ENCODE measurements at places on chromosomes 1 and 21.
A peak's percentile ranks its signal among the peaks of the same experiment; 100 is the strongest.

DNA sequence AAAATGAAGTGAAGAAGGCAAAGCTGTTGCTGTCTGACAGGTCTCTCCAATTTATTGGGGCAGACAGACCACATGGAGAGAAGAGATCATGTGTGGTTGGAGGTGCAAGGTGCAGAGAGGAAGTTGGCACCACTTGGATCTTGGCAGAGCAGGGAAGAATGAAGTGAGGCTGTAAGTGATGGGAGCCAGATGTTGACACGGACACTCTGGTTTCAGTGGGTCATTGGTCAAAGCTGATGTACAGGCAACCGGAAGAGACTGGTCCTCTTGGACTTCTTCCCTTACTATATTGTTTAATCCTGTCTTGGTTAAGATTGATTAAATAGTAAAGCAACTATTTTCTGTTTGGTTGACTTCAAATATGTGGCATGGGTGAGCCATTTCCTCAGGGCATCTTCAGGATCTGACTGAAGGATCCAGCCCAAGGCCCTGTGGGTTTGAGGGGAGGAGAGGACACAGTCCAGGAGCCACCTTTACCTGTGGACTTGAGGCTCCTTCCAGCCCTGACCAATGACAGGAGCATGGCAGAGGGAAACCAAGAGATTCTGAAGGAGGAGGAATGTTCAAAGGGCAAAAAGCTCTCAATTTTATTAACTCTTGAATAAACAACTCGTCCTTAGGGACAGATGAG is 49.4 kb downstream of the NENF start:
- no peak for DNase-seq

- DNase-seq: no peak
Measured at GRCh38 chr1:198497326-198498102, 43.0 kb downstream of the ATP6V1G3 start.

DNA sequence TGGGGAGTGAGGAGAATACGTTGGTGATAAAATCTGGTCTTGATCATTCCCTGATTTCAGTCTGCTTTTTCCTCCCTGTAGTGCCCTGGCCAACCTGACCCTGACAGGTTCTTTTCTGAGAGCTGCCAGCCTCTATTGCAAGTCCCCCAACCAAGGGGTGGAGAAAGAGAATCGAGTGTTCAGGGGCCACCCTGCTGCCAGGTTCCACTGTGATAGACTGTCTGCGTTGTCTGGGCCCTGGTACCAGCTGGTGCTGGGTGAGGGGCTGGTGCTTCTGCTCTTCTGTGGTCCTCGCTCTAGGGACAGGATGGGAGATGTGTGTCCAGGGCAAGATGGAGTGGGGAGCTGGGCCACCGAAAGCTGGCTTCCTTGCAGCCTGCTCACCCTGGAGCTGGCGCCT is 214.6 kb downstream of the CAMTA1 start:
- no peak for DNase-seq

DNA sequence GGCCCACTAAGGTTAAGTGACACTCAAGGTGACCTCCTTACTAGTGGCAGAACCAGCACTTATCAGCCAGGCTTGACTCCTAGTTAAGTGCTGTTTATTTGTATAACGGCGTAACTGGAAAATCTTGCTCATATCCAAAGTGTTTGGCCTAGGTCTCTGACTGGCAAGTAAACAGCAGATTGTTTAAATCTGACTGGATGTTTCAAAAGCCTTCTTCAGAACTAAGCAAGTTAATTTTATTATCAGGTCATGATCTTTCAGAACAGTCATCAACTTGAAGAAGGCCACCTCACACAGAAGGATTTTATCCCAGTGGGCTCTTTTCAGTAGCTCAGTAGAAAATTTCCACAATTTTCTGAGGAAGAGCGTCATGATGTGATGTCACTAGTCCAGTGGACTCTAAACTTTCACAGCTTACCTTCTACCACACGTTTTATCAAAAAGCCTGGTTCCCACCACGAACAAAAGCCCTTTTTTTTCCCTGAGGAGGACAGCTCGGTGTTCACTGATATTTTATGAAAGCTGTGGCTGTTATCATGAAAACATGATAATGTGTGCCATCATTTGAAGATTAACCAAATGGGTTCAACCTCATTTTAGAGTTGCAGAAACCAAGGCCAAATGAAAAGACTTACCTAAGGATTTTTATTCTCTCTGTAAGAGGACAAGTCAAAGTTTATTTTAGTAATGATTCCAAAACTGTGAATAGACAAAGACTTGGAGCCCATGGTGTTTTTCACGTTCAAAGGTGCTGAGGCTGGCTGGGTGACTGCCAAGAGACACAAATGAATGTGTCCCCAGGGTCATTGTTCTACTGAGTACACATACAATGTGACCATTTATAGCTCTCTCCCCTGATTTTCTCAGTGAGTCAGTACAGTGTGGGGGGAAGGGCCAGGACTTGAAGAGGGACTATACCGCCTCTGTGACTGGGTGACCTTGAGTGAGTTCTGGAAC is 9.1 kb downstream of the SGIP1 start:
- DNase-seq: no peak

DNA sequence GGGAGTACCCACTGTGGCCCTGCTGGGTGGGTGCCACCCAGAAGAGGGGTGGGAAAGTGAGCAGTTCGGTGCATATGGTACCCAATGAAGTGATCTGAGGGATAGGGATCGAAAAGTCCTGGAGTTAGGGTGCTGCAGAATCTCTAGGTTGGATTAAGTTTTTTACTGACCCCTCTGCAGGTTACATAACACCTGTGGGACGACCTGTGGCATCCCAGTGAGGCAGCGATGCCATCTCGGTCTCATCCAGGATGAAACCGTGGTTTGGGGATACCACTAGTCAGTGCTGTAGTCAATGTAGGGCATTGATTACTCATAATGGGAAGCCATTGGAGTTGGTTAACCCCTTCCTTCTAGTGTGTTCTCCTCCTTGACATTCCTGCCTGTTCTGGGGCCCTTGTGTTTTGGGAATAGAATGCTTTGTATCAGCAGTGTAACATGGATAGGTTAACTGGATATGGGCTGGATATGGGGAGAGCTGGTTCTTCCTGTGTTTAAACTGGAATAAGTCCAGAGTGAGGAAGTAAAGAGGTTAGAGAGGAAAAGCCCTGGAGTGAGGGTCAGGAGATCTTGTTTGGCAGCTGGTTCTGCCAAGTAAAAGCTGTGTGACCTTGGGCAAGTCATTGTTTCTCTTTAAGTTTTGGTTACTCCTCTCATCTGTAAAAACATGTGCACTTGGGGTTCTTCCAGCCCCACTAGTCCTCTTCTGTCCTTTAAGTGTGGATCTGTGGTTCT is 42.8 kb upstream of the ATF3 start:
- no peak for DNase-seq

- peak; percentile 94 for DNase-seq
Measured at GRCh38 chr1:11478571-11479374, at the start of gene DISP3. Gene DISP3, plus strand, starts transcription at chr1:11479155. Its CDS starts 21,838 bp downstream, at chr1:11500993.
